H1 (cell line): ENCODE measurements at places on chromosomes 5 and 9. TPM values are rescaled to one million over a fixed set of nuclear protein-coding genes. Genes with fewer than 3 reads are reported as not detected.

The CAMK2A gene
- 0.23 and 0.28 TPM in 2 replicates for total RNA-seq

The ARL10 gene
- total RNA-seq, result 6.7 and 7.4 TPM in 2 replicates

The SLCO6A1 gene
- total RNA-seq, result 0.54 and 0.56 TPM in 2 replicates

The INSL6 gene
- total RNA-seq, result not detected in 2 replicates

The ALAD gene
- 13.0 and 15.3 TPM in 2 replicates for total RNA-seq

The TIMD4 gene
- total RNA-seq, result not detected in 2 replicates

The FCN1 gene
- total RNA-seq, result not detected in 2 replicates

The SLC6A19 gene
- not detected in 2 replicates for total RNA-seq

The SMIM33 gene
- not detected in 2 replicates for total RNA-seq

The FOXE1 gene
- total RNA-seq, result not detected in 2 replicates

The GAPT gene
- total RNA-seq, result not detected in 2 replicates

The ITK gene
- not detected in 2 replicates for total RNA-seq

- no peak for DNase-seq
Measured at GRCh38 chr9:133971981-133972941, 19.9 kb downstream of the VAV2 start.

- no peak for DNase-seq
Measured at GRCh38 chr5:151679421-151680155, 7.1 kb downstream of the SPARC start.

DNA sequence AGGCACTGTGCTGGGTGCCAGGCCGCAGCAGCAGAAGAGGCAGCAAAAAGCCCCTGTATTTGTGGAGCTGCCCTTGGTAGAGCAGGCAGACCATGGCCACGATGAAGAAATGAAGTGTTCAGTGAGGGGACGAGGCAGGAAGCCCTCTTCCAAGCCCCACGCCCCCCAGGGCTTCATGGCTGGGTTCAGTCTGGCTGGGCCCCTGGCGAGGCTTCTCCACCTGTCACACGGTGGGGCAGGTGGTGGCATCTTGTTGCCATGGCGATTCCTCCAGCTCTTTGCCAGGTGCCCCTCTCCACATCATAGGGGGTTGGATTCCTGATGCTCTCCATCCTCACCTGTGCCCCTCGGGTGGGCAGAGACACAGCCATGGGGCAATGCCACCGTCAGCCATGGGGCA, 21.5 kb downstream of the ADGRD2 start:
- DNase-seq, result no peak

DNA sequence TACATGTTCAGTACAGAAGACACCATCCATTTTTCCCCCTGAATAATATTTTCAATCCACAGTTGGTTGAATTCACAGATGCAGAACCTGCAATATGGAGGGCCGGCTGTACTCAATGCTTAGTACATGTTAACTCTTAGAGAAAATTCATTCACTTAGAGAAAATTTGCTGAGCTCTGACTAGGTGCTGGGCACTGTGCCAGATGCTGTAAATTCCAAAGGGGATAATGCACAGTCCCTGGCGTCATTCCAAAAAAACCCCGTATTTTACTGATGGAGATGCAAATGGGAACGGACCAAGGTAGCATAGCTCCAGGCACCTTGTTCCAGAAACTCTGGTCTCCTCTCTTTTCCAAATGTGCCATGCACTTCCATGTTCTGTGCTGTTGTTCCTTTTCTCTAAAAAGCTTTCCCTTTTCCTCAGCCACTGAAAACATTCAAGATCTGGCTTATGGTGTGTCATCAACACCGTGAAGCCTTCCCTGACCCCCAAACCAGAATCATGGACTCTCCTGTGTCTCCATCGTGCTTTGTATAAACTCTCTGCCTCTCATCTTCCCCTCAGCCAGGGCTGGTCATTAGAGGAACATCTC, 55.7 kb upstream of the COL15A1 start:
- DNase-seq, result no peak

- no peak for DNase-seq
Measured at GRCh38 chr5:31192442-31192841, 1.0 kb upstream of the CDH6 start.

GRCh38 chr5:53545744-53546143, 14.7 kb upstream of the NDUFS4 start:
- DNase-seq, result no peak

DNA sequence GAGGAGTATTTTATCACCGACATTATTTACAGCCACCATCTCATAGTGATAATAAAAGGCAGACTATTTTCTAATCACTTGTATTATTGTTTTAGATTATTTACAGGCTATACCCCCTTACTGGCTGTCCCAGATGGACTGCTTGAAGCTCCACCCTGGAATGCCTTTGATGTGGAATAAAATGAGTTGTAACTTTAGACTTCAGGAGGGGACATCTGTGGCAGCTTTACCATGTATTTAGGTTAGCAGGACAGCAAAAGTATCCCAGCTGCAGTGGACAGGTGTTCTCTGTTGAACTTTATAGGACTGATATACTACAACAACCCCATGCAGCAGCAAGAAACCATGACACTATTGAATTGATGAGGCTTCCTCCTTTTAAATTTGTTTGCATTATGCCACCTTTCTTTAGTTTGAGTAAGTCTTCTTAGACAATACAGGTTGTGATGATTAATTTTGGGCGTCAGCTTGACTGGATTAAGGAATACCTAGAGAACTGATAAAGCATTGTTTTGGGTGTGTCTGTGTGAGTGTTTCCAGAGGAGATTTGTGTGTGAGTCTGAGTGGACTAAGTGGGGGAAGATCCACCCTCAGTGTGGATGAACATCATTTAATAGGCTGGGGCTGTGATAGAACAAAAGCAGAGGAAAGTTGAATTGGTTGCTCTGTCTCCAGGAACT, 29.2 kb upstream of the C9orf57 start:
- DNase-seq, result no peak

GRCh38 chr5:171315386-171315891, 6.4 kb downstream of the TLX3 start:
- DNase-seq, result peak; percentile 74

DNA sequence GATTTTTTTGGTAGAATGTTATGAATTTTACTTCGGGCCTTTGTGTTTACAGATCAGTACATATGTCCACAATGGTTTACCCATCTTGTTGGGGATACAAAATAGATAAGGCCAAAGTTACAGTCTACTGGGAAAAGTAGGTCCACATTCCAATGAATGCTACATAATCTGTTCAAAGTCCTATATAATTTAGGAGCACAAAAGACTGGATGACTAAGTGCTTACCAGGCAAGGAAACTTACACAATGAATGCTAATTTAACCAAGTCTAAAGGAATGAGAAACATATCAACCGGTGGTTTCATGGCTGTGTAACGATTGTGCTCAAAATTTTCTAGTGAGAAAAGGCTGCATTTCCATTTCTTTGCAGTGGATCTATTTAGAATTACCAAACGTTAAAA, 97.4 kb upstream of the TRPM3 start:
- no peak for DNase-seq

DNA sequence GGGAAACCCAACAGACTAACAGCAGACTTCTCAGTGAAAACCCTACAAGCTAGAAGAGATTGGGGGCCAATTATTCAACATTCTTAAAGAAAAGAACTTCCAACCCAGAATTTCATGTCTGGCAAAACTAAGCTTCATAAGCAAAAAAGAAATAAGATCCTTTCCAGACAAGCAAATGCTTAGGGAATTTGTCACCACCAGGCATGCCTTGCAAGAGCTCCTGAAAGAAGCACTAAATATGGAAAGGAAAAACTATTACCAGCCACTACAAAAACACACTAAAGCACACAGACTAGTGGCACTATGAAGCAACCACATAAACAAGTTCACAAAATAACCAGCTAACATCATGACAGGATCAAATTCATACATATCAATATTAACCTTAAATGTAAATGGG, 131.1 kb downstream of the OR2K2 start:
- no peak for DNase-seq

DNA sequence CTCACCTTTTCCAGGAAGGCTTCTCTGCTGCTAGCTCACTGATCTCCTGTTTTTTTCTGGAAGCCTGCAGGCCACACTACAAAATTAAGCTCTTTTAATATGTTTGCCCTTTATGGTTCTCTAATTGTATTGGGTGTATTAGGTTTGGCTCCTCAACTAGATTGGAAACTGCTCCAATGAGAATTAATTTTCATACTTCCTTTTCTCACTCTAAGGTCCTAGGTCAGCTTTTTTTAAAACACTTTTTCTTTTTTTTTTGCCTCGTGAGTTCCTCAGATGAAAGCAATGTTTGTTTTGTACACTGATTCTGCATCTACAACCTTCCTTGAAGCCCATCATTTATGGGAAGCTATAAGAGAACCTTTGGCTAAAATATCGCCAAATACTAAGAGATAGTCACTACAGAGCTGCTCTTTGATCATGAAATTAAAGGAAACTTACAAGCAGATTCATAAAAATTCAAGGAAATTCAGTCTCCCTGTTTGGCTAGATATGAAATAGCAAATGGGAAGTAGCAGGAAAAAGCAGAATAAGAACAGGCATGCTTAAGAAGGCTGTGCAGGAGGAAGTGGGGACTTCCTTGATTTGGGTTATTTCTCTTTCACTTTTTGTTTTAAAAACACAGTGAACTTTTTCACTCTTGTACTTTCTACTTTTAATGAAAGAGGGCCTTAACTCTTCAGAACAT, 55.2 kb upstream of the FYB1 start:
- DNase-seq, result no peak

DNA sequence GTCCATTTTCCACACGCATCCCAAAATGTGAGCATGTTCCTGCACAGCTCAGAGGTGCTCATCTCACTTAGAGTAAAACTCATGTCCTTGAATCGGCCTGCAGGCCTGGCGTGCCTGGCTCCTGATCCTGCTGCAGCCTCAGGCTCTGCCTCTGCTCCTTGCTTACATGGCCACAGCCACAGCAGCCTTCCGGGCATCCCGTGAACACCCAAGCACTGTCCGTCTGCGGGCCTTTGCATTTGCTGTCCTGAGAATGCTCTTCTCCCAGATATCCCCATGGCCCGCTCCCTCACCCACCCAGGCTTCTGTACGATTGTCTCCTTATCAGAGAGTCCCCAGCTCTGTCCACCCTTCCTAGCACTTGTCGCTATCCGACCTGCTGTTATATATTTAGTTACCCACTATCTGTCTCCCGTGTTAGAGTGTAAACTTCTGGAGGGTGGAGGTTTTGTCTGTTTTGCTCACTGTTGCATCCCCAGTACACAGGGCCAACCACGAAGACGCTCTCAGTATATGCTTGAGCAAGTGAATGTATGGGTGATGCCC, 21.9 kb downstream of the FGF18 start:
- no peak for DNase-seq

- no peak for DNase-seq
Measured at GRCh38 chr5:2119573-2119972, 236.8 kb upstream of the IRX4 start.

- no peak for DNase-seq
Measured at GRCh38 chr9:20582150-20582549, 40.1 kb downstream of the MLLT3 start.

DNA sequence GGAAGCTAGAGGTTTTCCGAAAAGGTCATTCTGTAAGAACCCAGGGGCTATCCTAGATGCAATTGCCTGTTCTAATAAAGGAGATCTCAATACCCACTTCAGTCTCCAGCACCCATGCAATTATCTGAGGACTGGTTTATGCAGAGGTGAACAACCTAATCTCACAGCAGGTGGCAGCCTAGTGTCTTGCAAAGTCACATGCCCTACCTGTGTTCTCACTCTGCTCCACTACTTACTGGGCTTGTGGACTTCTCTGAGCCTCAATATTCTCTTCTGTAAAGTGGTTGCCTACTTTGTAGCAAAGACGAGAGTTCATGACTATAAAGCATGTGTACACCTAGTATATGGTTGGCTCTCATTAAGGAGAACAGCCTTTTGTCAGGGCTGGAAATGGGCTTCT, 21.0 kb upstream of the ALDH1B1 start:
- no peak for DNase-seq

- DNase-seq, result no peak
Measured at GRCh38 chr5:137665678-137666460, 70.0 kb downstream of the KLHL3 start.

DNA sequence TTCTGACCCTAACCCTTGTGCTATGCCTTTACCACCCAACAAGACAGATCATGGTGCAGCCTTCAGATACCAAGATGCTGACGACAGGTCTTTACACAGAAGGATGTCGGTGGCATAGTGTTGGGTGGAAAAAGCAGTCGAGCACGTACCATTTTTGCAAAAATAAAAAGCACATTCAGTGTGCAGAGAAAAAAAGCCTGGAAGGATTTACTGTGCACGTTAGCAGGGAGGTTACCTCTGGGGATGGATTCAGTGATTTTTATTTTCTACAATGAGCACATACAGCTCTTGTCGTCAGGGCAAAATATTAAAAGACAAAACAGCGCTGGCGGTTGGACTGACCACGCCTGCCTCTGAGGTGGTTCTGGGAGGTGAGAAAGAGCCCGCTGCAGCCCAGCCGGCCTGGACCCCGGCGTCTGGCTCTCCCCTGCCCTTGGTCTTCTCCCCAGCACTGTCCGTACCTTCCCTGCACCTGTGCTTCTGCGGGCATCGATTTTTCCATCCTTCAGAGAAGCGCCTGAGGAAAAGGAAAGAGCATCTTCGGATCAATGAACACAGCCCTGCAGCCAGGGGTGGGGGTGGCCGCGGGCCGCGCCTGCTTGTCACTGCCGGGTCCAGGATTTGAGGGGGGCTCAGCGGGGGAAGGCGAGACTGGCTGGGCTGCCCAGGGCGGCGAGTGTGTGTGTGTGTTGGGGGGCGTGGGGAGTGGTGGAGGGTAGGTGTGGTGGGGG, 200.0 kb upstream of the IER5L start:
- no peak for DNase-seq

- no peak for DNase-seq
Measured at GRCh38 chr9:123645126-123645525, 284.8 kb downstream of the DENND1A start.

DNA sequence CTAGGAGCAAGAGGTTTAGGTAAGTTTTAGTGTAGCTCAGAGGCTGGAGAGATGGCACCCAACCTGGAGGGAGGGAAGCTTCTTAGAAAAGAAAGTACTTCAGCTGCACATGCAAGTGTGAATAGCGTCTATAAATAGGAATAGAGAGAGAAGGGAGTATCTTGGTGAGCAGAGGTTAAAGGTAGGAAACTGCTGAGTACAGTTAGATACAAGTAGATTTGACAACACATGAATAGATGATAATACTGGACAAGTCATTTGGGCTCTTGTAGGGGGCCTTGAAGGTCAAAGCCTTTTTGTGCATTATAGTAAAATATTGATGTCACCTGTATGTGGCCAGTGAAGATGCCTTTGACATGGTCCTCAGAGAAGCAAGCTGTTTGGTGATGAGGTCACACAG, 34.2 kb downstream of the ANP32B start:
- DNase-seq, result no peak

- no peak for DNase-seq
Measured at GRCh38 chr5:64364426-64364825, 141.4 kb upstream of the RGS7BP start.

DNA sequence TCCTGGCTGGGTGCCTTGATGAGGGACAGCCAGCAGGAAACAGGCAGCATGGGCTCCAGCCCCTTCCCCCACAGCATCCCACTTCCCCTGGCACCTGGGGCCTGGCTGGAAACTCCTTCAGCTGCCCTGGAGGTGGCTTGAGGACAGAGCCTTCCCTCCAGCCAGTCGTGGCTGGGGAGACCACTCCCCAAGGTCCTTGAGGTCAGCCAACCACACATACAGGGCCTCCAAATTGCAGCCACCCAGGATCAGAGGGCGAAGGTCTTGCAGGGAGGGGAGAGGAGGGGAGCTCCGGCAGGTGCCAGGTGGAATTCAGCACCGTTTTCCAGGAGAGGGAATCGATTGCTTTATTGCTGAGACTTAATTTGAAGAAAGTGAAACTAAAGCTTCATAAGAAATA, 280.4 kb downstream of the PBX3 start:
- DNase-seq, result no peak

- DNase-seq, result no peak
Measured at GRCh38 chr9:83957248-83957513, 22.8 kb downstream of the HNRNPK start.
